A549 (cell line): ENCODE measurements at places on chromosomes 11 and 22.

- DNase-seq: no peak
These were observed 2.4 kb downstream of the UCP2 start for GRCh38 chr11:73980001-73980961.

- DNase-seq: no peak
These were observed 121.0 kb downstream of the MIAT start for GRCh38 chr22:26778372-26778771.

GRCh38 chr11:35683728-35684339 is 21.3 kb downstream of the TRIM44 start:
- no peak for DNase-seq

- DNase-seq: peak; percentile 41
These were observed 29.2 kb upstream of the XBP1 start for GRCh38 chr22:28829358-28830181.

DNA sequence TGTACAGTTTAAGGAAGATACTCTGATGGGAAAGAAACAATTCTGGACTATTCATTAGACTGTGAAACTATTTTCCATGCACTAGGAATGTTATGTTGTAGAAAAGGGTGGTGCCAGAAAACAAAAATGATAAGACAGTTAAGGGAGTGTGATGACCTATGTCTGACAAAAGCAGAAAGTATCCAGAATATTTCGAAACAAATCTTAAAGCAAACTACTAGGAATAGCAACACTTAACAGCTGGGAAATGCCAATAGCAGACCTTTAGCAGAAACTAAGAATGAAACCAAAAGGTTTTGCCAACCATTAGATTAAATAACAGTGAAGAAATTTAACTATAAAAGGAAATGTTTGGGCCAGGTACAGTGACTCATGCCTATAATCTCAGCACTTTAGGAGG is 3.3 kb upstream of the ARHGAP20 start:
- no peak for DNase-seq

DNA sequence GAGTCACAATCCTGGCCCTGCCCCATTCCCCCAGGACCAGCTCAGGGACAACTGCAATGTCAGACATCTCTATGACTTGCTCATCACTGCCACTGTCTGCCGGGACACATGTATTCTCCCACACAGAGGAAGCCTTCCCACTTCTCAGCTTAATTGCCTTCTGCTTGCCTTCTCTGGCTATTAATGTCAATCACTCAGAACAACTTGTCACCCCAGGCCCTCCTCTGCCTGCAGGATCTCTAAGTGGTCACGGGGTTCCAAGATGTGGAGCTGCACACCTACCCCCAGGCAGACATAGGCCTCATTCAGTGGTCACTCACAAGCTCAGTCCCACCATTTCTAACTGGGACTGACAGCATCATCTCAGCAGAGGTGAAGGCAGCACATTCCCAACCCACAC is 15.1 kb downstream of the PLEKHA7 start:
- no peak for DNase-seq

DNA sequence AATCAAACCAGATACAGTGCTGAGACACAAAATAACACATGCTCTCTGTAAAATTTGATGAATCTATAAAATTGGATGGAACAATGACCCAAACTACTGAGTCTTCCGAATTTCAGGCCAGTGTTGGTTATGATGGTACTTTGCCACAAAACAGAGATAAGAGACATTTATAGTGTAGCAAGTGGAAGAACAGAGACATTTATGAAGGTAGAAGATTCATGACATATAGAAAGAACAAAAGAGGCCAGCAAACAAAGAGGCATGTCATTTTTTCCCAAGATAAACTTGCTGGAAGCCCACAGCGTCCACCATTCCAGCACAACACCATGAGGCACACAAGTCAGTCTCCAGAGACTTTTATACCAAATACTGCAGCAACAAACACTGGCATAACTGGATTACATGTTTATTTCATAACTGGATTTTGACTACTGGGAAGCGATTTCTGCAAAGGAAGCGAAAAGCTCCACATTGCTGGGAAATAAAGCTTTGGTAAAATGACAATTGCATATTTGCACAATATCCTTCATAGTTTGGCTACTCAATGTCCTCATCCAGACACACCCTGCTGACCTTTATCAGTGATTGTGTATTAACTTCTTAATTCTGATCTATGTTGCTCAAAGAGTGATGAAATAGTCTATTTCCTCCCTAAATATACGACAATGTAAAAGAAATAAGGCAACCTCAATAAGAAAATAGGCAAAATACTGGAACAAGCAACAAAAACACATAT is 17.5 kb downstream of the DDI1 start:
- no peak for DNase-seq

- DNase-seq: peak; percentile 81
These were observed 5.9 kb downstream of the LMNTD2 start for GRCh38 chr11:554428-555226.

GRCh38 chr11:120303004-120303637 is 22.0 kb upstream of the TLCD5 start:
- peak; percentile 56 for DNase-seq

DNA sequence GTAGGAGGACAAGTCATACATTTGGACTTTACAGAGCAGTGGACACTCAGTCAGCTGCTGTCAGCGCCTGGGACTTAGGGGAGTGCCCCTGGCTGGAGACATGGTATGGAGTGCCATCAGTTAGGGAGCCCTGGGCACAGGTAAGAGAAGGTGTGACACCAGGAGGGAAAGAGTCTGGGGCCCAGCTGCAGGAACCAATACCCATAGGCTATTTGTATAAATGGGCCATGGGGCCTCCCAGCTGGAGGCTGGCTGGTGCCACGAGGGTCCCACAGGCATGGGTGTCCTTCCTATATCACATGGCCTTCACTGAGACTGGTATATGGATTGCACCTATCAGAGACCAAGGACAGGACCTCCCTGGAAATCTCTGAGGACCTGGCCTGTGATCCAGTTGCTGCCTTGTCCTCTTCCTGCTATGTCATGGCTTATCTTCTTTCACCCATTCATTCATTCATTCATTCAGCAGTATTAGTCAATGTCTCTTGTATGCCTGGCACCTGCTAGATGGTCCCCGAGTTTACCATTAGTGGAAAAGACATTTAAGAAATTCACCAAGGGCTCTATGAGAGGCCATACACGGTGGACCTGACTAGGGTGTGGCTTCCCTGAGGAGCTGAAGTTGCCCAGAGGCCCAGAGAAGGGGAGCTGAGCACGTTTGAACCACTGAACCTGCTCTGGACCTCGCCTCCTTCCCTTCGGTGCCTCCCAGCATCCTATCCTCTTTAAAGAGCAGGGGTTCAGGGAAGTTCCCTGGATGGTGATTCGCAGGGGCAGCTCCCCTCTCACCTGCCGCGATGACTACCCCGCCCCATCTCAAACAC is 850 bp upstream of the MIF start:
- DNase-seq: no peak

- DNase-seq: no peak
These were observed 1790.8 kb downstream of the LRRC4C start for GRCh38 chr11:39668640-39669039.

DNA sequence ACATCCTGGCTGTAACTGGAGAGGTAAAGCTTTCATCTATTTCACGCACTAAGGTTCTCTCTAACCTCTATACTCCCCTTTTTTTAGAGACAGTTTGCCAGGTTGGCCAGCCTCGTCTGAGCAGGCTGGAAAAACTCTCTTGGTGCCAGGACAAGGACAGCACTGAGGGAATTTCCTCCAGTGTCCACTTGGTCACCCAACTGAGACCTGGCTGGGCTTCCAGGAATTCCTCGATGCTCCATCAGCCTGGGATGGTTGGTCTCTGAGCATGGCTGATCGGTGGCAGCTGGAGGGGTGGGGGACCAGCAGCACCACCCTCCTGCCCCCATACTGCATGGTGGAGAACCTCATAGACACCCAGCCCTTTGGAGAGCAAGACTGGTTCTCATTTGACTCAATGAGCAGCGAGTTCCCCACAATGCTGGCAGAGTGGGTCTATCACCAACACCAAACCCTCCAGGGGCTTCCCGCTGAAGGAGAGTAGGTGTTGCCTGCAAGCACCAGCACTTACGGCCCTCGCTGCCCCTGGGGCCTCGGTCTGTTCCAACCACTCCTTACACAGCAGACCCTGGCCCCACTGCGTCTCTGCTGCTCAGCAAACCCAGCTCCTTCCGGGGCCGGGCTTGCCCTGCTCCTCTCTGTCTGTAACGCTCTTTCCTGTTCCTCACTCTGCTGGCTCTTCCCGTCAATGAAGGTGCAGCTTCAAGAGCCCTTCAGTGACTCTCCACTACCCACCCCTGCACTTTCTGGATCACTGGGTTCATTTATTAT is 122.2 kb downstream of the ST3GAL4 start:
- no peak for DNase-seq

DNA sequence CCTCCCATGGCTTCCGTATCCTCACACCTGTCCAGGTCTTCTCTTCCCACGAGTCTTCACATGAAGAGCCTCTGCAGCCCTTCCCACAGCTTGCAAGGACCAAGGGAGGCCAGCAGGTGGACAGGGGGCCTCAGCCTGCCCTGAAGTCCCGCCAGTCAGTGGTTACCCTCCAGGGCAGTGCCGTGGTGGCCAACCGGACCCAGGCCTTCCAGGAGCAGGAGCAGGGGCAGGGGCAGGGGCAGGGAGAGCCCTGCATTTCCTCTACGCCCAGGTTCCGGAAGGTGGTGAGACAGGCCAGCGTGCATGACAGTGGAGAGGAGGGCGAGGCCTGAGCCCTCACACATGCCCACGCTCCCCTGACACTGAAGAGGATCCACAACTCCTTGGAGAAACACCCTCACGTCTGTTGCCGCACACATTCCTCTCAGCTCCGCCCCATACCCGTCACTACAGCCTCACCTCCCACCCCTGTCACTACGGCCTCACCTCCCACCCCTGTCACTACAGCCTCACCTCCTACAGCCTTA is 8.3 kb downstream of the SSH3 start:
- DNase-seq: no peak

DNA sequence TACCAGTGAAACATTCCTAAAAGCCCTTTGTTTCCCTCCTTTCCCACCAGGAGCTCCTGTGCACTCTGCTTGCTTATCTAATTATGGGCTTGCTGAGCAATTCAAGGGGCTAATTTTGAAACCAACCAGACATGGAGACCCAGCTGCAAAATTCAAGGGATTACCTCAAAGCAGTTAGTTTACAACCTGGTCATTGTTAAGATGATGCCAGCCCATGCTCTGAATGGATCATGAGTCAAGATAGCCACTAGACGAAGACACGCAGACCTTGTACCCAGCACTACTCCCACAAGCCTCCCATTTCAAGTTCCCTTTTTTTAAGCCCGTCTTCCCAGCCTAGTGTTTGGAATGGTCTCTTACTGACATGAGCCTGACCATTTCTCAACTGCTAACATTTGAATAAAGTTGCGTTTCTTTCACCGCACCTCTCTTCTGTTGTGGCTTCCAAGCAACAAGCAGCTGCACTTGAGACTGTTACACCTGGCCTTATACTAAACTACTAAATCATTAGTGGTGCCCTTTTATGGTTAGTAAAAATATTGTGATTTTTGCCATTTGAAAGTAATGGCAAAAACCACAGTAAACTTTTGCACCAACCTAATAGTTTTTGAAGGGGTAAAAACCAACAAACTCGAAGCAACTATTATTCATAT is 315.3 kb upstream of the LUZP2 start:
- DNase-seq: no peak

DNA sequence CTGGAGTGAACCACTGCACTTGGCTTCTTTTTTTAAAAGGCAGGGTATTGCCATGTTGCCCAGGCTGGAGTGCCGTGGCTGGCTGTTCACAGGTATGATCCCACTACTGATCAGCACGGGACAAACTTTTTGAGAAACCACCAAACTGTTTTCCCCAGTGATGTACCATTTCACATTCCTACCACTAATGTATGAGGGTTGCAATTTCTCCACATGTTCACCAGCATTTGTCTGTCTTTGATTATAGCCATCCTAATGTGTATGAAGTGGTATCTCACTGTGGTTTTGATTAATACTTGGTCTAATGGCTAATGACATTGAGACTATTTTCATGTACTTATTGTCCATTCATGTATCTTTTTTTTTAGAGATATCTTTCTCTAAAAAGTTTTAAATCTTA is 41.5 kb upstream of the EP300 start:
- no peak for DNase-seq

- no peak for DNase-seq
These were observed 257.5 kb downstream of the CTTN start for GRCh38 chr11:70655816-70656215.

DNA sequence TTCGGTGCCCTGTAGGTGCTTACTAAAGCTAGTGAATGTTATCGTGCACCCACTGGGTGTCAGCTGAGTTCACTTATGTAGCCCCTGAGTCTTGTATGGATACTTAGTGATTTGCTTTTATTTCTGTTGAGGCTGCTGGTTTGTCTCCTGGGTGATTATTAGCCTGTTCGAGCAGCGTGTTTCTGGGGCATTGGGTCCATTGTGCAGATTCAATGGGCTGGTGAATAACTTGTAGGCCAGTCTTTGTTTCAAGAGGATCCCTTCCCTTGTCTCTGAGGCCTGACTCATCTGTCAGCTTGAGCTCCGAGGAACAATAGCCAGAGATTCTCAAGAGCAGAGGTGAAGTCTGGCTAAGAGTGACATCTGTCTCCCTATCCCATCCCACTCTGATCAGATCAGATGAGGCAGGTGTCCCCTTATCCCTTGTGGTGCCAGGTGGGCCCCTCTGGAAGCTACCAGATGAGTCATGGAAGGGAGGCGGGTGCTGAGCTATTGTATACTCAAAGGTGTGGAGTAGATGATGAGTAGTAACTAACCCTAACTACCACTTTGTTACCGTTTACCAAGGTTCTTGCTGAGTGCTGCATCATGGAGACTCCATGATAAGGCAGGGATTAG is 3.7 kb downstream of the MIAT start:
- DNase-seq: no peak

DNA sequence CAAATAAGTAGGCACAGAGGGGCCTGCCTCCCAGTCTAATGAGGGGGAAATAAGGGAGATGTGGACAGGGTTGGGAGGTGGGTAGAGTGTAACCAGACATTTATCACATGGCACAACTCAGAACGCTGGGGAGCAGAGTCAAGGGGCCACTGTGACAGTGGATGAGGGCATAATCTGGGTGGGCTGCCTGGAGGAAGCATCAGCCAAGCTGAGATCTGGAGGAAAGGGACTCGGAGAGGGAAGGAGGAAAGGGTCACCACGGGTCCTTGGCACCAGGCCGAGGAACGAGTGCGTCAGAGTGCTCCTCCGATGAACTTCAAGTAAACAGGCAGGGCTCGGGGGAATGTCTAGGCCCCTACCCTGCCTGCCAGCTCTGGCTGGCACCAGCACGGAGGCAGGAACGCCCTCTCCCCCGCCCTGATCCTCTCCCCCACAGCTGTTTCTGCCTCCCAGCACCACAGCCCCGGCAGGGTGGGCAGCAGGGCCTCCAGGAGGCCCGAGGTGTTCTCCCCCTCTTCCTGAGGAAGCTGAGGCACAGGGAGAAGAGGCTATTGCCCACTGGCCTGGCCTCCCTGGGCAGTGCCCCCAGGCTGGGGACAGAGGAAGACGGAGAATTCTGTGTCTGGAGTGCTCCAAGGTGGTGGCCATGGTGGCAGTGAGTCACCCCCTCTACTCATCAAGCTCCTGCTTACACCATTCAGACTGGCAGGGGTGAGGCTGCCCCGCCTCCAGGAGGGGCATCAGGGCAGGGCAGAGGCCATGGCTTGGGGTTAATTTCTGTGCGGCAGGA is 4.2 kb downstream of the ALDH3B1 start:
- DNase-seq: peak; percentile 100
